ENCODE measurements at places on chromosomes 5 and 9.

DNA sequence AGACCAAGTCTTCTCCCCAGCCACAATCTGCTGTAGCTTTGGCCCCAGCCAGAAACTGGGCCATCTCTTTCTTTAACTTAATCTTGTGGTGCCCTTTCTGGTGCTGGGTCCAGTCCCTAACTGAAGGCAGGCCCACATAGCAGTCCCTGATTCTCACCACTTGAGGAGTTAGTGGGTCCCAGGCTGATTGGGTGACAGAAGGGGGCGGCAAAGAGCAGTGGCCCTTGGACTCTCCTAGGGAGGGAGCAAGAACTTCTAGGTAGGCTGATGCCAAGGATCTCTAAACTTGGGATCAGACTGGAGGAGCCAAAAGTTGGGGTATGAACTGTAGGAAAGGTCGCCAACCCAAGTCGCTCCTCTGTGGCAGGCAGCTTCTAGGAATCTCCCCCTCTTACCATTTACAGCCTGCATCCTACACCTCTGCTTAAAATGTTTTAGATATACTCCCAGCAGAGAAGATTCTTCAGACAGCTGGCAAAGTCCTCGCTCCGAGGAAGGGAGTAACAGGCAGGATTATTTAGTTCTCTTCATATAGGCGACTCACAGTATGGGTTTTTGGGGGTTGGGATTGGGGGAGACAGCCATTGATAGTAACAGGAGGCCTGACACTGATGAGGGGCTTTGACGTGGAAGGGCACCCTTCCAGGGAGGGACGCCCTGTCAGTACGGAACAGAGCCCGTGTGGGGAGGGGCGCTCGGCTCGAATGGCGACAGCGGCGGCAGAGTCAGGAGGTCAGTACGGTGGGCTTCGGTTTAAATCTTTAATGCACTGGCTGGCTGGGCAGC is 2.0 kb upstream of the CCL27 start:
- DNase-seq, result no peak

- DNase-seq, result no peak
Measured at GRCh38 chr9:72773570-72773969, 179.3 kb downstream of the ALDH1A1 start.

GRCh38 chr5:76838481-76839261 is 11.1 kb upstream of the S100Z start:
- DNase-seq, result no peak

DNA sequence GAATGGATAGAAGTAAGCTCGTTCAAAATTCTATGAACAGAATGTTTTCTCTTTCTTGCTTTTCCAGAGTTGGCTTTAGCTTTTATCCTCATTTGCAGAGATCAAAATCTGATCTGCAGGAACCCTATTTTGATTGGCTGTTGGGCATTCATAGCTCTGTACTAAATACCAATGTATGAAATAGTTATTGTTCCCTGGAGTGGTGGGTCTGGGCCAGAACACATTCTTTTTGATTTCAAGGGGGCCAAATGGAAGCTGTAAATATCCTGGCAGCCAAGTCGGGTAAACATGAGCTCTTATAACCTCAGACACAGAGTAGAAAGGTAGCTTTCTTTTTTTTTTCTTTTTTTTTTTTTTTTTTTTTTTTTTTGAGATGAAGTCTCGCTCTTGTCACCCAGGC is 241.5 kb downstream of the PDZD2 start:
- no peak for DNase-seq

DNA sequence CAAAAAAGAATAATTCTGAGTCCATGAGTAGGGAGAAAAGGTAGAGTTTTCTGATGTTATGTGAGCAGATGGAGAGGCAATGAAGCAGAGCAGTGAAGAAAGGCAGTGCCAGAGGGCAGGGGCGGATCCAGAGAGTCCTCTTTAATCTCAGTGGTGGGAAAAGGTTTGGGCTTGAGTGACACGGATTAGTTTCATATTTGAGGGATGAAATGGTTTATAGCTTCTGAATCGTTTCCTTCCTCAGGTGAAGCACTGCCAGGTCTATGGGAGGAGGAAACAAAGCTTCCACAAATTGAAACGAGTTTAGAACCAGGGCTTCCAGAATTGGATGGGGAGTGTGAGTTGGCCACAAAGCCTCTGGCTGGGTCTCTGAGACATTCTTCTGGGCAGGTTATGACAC is 517.0 kb upstream of the PAPPA start:
- no peak for DNase-seq

DNA sequence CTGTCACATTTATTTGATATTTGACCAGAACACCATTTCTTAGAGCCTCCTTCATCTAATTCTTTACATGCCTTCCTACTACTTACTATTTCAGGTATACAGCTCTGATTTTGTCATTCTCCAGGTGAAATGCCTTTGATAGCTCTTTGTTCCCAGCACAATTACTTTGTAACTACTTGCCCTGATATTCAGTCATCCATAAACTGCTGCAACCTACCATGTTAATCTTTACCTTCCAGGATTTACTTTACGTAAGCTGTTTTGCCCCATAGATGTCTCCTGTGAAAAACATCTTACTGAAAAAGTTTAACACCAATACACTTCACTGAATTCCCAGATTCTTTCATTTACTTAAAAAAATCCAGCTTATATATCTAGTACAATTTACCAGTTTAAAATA is 443.8 kb upstream of the CYLC2 start:
- no peak for DNase-seq
